ENCODE measurements at places on chromosomes 6 and 20.

GRCh38 chr6:90809035-90809434 lies 222.2 kb upstream of the MAP3K7 start:
- no peak for DNase-seq

DNA sequence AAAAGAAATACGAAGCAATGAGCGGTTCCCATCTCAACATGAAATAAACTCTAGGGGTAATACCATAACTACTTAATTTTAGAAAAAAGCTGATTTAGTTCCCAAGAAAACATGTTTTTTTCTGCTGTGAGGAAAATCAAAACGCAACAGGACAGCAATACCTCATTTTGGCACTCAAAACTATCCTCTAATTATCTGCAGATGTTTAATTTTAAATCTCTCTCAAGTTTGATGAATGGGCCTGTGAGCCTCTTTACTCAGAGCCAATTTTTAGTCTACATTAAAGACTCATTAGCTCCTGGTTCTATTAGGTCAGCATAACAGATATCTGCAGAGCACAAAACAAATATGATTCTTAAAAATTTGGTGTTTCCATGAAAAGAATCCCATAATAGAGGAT lies 28.1 kb downstream of the RNF24 start:
- no peak for DNase-seq

- DNase-seq, result no peak
Observed at GRCh38 chr20:56690531-56691175, 61.5 kb downstream of the TFAP2C start.

GRCh38 chr6:102340311-102340710 lies 946.8 kb downstream of the GRIK2 start:
- no peak for DNase-seq

DNA sequence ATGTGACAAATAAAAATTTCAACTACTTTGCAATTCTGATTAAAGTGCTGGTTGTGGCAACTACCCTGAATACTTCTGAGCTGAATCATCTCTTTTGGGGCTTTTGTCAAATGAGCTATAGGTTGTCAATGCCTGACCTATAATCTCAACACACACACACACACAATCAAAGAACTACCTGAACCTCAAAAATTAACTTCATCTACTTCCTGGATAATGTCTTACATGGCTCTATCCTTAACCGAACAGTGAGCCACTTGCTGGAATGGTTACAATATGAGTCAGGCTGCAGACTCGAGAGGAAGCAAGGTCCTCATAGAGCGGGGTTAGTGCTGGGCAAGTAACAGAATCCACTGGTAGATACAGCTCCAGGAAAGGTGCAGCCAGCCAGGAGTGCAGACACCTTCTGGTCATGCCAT lies 70.6 kb upstream of the DST start:
- peak; percentile 90 for DNase-seq

- DNase-seq, result peak; percentile 91
Observed at GRCh38 chr6:152094992-152095592, 287.6 kb downstream of the ESR1 start.

DNA sequence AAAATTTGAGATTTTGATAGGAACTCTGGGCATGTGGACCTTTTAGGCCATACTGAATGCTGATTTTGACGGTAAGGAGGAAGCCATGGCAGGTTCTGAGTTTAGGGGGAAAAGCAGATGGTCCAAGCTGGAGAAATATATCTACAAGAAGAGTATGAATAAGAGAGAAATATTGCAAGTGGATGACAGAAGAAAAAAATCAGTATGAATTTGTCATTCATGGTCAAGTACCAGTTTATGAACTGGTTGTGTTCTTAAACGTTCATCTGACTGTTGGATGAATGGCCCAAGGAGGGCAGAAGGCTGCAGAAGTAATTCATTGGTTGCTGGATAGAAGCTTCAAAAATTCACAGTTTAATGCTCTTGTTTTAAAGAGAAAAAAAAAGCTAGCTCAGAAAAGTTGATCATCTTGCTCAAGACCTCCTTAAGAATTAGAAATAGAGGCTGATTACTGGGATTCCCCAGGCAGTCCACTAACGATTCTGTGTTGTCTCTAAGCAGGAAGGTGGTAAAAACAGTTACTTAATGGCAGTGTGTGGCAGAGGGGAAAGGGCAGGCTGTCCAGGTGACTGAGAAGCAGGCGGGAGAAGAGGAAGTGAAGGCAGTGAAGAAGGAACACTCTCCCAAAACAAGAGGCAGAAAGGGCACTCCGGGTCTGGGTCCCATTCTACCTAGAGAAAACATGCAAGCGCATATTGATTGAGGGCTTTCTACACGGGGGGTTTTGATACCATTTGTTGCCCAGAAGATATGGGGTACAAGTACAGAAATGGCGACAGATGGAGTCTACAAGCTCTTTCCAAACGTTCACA lies 2.0 kb upstream of the DUSP22 start:
- no peak for DNase-seq

DNA sequence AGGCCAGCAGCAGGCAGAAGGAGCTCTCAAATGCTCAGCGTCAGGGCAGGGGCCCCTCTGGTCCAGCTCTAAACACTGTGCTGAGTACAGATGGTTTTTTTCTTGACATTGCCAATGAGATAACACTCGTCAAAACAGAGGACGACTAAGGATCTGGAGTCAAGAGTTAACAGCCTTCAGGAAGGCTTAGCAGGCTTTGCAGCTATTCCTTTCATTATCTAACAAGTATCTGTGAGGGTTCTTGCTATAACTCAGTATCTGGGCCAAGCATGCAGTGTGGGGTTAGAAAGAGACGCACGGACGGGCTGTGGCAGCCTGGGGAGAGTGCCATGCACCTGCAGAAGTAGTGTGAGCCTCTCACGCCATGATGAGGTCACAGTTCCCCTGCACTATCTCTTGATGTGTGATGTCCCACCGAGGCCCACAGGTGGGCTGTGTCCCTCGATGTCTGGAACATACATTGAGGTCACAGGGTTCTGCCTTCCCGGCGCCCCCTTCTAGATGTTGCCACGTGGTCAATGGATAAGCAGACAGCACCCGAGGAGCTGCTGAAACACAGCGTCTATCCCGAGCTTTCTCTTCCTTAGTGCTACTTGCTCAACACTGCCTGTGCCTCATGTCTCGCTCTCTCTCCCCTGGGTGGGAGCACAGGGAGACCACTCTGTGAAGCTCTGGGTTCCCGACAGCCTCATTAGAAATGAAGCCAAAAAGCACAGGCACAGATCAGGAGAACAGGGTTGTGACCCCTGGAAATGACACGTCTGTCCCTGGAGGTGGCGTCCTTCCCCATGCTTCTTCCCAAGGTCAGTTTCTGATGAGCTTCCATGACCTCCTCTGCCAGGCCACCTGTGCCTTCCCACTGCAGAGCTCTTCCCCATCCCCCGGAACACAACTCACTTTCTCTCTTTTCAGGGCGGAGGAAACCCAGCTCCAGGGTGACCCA lies 85.5 kb upstream of the RPS6KA2 start:
- no peak for DNase-seq

- no peak for DNase-seq
Observed at GRCh38 chr20:40941133-40941610, 87.5 kb upstream of the TOP1 start.

All from Daoy (cell line).